Thoracic aorta (tissue), 2 donors: ENCODE measurements at places on chromosomes 5 and 9. TPM values are rescaled to one million over a fixed set of nuclear protein-coding genes. Genes with fewer than 3 reads are reported as not detected.

SPATA31E1 gene
- not detected for total RNA-seq

ADCY2 gene
- 14.8 TPM for total RNA-seq

GRCh38 chr5:102796498-102796897, 41.4 kb downstream of the PAM start:
- DNase-seq, result no peak

GRCh38 chr9:114981063-114981462, 50.7 kb upstream of the TNFSF8 start:
- DNase-seq, result no peak

DNA sequence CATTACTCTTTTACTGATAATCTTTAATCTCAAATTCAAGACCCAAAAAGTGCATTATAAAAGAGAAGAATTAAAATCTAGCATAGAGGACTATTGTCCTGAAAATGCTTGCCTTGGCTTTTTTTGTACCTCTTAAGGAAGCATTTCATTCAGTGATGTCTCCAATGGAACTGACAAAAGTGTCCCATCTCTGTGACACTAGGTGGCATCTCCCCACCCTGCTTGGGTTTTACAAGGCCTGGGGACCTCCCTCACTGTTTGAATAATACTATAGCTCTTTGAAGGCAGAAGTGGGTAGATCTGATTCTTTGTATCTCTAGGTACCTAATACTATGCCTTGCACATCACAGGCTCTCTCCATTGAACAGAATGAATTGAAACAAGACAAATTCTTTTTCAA, 180.6 kb downstream of the EPB41L4A start:
- DNase-seq, result no peak
